A549 treated with AZD2906 at 1 μM for 4 hours (cell line): ENCODE measurements at places on chromosomes 16 and 17. TPM values are rescaled to one million over a fixed set of nuclear protein-coding genes. Genes with fewer than 3 reads are reported as not detected.

Gene TRPV3
- total RNA-seq: 0.14 to 0.30 TPM (median 0.20 TPM) in 5 replicates

Gene ITGAD
- total RNA-seq: 0.03 TPM in 1 of 5 replicates, not detected in the others

Gene RNU2-1
- not detected in 5 replicates for total RNA-seq

Gene TMIGD1
- total RNA-seq: not detected in 5 replicates

Gene CACNA1G
- total RNA-seq: 3.3 to 4.1 TPM (median 4.0 TPM) in 5 replicates

Gene DPH1
- 40.2 to 46.9 TPM (median 45.0 TPM) in 5 replicates for total RNA-seq

Gene PABPN1L
- 0.08 to 0.11 TPM in 2 of 5 replicates, not detected in the others for total RNA-seq

Gene KRTAP9-4
- total RNA-seq: not detected in 5 replicates

Gene SEZ6L2
- 16.9 to 23.4 TPM (median 21.0 TPM) in 5 replicates for total RNA-seq

Gene GDPD1
- total RNA-seq: 0.37 to 0.77 TPM (median 0.48 TPM) in 5 replicates

Gene CDH11
- 0.44 to 0.67 TPM (median 0.63 TPM) in 5 replicates for total RNA-seq
